ENCODE measurements at places on chromosomes 7 and 10.

- no peak for DNase-seq
Measured at GRCh38 chr10:109956454-109957091, 33.3 kb upstream of the XPNPEP1 start.

DNA sequence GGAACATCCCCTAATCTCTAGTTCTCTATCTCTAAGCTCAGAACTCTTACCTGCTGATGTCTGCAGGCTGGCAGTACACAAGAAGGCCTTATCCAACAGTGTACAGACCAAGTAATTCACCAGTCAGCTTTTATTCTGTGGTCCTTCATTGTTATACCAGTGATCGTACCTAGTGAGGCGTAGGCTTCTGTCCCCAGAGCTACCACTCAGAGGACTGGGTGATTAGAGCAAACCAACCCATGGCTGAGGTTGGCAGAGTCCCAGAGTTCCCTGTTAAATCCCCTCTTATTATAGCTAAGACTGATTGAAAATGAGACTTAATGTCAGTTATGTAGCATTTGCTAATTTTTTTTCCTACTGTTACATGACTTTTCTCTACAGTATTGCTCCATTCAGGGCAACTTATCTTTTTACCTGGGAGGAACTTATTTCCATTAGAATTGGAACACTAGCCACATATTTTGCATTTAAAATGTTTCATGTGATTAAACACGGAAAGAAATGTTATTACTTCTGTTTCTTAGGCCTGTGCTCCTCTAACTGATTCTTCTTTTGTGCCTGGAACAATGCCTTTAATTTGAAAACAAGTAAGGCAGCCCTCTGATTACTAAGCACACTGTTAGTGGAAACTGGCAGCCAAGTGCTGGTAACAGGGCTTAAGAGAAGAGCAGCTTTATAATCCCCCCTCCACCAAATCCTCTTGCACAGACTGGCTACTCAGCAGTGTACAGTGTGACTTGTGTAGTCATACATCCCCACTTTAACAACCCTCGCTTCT is 127.2 kb downstream of the LRRC4 start:
- no peak for DNase-seq

DNA sequence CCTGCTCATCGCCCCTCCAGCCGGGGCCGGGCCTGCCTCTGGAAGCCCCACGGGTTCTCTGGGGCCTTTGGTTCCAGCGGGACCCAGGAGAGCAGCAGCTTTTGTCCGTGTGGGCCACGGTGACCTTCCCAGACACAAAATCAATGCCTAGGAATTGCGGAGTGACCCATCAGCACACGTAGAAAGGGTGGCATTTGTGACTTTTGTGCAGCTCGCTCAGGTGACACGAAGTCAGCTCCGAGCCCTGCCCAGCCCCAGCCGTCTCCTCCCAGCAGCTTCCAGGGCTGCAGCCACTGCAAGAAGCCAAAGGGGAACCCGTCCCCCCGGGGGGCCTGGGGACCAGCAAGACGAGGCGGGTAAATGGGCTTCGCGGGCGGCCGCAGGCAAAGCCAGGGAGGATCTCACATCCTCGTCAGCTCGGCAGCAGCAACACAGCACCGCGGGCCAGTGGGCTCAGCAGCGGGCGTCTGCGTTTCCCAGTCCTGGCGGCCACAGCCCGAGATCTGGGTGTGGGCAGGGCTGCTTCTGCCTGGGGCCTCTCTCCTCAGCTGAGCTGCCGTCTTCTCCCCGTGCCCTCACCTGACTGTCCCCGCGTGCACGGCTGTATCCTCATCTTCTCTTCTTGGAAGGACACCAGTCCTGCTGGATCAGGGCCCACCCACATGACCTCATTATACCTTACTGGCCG is 88.5 kb downstream of the PAXIP1 start:
- no peak for DNase-seq

DNA sequence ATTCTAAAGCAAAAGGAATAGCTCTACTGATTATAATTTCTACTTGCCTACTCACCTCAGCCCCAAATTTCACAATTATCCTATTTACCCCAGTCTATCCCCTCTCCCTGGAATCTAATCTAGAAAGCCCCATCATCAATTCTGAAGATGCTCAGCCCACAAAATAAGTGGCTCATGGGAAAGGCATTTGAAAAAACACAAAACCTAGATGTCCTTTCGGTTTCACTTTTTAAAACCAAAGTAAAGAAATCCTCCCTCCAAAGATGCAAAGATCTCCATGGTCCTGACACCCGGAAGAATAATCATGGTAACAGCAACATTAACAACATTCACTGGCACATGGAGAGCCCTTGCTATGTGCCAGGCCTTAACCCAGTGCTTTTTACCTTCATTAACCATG is 224.8 kb downstream of the FGFR2 start:
- no peak for DNase-seq

GRCh38 chr10:7634142-7634894 is 32.4 kb downstream of the ITIH5 start:
- no peak for DNase-seq

DNA sequence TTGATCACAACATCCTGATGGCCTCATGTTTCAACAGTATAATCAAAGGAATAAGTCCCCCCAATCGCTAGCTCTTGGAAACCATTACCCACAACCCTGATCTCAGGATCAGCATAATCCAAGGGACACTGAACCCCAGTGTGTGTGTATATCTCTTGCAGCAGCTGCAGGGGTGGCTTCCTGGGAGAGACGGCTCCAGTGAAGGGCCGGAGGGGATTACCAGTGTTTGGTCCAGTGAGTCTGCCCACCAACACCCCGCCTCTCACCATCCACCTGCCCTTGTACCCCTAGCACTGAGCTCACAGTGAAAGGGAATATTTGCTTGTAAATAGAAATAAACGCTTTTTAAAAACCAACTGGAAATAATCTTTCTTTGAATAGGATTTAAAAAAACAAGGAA is 63.1 kb downstream of the FAM53B start:
- DNase-seq: no peak

DNA sequence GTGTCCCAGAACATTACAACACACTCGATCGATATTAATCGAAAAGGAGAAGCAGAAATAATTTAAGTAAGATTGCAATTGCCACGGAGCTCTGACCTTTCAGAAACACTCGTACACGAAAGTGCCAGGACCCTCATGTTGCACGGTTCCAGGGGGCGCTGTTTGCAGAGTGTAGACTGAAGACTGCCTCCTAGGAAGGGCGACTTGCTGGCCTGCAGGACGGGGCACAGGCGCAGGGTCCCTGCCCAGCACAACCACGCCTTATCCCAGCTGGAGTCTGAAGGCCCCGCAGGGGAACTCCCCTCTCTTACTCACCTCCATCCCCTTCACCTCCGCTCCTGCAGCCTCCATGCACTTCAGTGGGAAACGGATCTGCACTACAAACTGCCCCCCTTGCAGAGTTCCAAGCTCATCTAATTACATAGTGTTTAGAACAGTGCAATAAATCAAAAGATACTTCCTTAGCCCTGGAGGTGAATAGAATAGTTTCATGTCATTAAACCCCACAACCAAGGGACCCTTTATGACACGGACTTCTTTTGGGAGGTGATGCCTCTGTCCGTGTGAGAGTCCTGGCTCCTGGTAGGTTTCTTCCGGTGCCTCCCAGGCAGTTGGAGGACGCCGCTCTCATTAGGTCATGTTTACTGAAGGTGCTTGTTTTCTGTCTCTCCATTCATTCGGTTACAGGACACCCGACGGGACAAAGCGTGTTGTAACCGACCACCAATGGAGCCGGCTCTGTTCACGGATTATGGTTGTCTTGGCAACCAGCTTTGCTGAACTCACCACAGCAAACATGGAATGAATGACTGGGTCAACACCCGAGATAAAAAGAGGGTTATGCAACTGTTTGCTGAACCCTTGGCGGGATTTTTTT is 262.2 kb downstream of the BAMBI start:
- DNase-seq: no peak

DNA sequence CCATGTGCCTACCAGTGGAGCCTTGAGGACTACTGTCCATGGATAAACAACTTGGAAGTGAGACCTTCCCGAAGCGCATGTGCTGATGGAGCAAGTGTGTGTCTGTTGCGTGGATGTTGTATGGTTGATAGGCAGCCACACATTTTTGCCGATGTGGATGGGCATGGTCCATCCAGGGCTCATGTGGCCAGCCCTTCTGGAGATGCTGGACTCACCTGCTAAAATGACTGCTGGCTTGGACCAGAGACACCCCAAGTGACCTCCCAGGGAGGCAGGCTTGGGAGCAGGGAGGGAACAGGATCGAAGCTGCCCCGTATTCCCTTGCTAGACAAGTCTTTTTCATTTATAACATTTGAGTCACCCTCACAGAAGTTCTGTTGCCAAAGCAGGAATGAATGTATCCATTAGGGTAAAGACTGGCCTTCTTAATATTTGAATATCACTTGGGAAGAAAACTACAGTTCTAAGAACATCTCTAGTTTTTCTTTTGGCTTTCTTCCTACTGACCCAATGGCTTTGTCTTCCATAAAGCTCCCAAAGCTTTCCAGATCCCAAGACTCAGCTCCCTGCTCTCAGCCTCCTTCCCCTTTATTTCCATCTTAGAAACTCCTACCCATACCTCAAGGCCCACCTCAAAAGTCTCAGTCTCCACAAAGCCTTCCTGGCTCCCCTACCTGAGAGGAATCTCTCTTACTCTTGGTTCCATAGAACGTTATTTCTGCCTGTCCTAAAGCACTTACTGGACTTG is 3.0 kb downstream of the PTPRE start:
- no peak for DNase-seq

- DNase-seq: no peak
Measured at GRCh38 chr7:155998328-155998691, 186.0 kb upstream of the SHH start.

GRCh38 chr10:5103481-5103880 is 9.3 kb downstream of the AKR1C3 start:
- DNase-seq: no peak

DNA sequence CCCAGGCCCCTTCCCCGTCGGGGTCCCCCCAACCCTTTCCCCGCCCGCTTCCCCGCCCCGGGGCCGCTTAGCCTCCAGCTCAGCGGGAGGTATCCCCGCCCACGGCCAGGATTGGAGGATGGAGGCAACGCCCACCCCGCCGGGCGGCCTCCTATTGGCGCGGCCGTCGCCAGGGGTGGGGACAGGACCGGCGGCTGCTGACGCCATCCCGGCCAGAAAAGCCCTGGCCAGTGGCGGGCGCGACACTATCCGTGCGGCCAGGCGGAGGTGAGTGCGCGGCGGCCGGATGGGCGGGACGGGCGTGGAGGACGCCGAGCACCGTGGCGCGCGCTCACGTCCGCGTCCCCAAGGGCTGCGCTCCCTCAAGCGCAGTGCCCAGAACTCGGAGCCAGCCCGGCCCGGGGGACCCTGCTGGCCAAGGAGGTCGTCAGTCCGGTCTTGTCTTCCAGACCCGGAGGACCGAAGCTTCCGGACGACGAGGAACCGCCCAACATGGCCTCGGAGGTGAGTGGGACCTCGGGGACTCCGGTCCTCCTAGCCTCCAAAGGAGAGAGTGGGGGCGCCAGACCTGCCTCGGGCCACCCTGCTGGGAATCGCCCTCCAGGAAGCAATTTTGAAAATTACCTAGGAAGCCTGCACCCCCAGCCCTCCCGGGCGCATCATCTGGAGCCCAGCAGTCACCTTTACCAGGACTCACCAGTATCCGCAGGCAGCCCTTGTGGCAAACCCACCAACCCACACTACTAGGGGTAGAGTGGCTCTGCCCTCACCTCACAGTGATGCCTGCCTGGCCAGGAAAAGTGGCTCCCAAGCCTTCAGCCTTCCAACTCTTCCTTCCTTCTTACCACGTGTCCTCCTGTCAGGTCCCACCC is at the start of gene ASL:
TSS of gene ASL (plus strand) at position 230 of the 872 bp plus-strand sequence. CDS start at position 493, 263 bp downstream.
- peak; percentile 81 for DNase-seq

DNA sequence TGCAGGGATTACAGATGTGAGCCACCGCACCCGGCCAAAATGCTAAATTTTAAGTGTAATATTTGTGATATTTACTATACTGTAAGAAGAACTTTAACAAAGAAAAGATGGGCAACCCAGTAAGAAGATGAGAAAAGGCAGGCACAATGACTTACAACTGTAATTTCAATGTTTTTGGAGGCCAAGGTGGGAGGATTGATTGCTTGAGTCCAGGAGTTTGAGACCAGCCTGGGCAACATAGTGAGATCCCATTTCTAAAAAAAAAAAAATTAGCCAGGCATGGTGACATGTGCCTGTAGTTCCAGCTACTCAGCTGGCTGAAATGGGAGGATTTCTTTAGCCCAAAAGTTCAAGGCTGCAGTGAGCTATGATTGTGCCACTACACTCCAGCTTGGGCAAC is 11.7 kb upstream of the GATAD1 start:
- DNase-seq: no peak

DNA sequence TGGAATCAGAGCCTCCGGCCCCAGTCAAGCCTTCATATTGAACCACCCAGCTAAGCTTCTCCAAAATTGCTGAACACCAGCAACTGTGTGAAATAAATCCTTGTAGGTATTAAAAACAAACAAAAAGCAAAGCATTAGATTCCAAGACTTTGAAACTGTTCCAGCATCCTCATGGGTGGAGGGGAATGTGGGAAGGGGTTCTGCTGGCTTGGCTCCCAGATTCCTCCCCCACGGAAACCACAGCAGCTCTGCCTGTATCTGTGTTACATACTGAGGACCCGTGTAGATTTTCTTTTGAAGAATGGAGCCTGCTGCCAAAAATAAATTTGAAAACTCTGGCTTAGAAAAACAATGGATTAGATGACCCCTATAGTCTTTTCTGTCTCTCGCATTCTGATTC is 20.0 kb downstream of the AKR1B1 start:
- DNase-seq: no peak

DNA sequence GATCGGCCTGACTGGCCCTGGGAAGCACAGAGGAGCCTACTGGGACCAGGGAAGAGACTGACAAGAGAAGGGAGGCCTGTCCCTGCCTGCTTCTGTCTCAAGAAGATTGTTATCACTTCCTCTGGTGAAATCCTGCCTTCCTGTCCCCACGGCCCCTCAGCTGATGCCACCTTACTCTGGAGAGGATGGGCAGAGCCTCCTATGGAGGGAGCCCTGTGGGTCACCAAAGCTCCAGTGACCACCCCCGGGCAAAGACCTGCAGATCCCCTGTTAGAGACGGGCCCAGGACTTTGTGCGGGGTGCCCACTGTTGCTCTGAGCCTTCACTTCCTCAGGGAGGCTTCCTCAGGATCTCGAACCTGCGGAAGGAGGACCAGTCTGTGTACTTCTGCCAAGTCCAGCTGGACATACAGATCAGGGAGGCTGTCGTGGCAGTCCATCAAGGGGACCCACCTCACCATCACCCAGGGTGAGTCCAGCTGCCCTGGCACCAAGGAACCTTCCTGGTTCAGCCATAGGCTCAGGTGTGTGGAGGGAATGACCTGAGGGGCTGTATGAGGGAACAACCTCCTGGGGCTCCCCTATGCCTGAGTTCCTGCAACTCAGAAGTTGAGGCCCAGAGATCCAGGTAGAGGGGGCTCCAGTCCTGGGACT is 1.4 kb upstream of the PILRB start:
- DNase-seq: no peak

DNA sequence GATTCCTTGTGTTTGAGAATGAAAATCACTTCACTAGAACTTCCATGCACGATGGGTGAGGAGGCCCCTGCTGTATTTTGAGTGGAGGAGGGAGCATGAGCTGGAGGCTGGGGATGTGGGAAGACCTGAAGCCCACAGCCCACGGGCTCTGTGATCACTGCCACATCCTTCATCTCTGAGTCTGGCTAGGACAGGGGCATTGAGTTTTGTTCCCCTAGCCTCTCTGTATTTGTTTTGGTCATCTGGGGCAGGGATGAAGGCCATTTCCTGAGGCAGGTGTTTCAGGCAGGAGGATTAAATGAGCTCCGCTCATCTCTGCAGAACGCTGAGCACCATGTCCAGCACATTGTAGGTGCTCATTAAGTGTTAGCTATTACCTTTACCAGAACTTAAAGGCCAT is 293.6 kb downstream of the GLRX3 start:
- DNase-seq: no peak
